ENCODE measurements at places on chromosomes 5 and 9. TPM values are rescaled to one million over a fixed set of nuclear protein-coding genes. Genes with fewer than 3 reads are reported as not detected.

GRCh38 chr9:87223392-87224246 lies 274.0 kb upstream of the DAPK1 start:
- no peak for DNase-seq

DNA sequence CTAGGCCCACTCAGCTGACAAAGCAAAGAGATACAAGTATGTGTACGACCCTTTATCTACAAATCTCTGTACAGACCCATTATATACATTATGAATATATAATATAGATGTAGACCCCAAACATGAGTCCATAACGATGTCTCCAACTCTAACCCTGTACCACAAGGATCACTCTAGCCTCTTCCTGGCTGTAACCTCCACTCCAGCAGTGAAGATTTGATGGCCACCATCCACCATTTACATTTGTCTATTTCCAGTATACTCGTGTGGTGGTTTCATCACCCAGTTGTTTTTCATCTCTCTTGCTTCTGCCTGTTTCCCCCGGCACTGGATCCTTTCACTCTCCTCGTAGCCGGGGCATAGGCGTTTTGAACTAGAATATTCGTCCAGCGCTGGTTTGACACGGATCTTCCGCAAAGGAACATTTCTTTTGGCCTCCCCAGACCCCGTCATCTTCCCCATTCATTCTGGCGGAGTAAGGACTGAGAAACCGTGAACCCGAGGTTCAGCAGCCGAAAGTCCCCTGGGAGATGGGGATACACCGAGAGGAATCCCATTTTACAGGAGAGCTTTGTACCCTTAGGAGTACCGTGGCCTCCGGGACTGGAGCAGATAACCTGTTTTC lies 828 bp upstream of the TRIO start:
- DNase-seq = no peak

GRCh38 chr9:96636368-96636767 lies 16.7 kb upstream of the CDC14B start:
- no peak for DNase-seq

DNA sequence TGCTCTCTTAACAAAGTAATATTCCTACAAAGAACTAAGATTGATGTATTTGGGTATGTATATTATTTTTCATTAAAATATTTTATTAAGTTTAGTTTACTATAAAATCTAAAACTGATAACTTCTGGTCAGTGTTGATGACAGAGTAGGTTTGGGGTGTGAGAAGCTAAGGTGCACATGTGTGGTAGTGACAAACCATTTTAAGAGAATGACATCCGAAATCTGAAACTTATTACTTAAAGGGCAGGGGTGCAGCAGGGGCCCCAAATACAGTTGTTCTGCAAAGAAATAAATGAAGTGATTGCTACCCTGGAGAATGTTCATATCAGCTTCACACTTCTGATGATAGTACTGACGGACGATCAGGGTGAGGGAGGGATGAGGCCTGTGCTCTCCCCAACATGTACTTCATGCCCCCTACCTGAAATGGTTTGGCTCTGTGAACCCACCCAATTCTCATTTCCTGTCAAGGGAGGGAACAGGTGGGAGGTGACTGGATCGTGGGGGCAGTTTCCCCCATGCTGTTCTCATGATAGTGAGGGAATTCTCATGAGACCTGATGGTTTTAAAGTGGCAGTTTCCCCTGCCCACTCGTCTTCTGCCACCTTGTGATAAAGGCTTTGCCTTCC lies 125.3 kb upstream of the RFX3 start:
- DNase-seq = no peak

DNA sequence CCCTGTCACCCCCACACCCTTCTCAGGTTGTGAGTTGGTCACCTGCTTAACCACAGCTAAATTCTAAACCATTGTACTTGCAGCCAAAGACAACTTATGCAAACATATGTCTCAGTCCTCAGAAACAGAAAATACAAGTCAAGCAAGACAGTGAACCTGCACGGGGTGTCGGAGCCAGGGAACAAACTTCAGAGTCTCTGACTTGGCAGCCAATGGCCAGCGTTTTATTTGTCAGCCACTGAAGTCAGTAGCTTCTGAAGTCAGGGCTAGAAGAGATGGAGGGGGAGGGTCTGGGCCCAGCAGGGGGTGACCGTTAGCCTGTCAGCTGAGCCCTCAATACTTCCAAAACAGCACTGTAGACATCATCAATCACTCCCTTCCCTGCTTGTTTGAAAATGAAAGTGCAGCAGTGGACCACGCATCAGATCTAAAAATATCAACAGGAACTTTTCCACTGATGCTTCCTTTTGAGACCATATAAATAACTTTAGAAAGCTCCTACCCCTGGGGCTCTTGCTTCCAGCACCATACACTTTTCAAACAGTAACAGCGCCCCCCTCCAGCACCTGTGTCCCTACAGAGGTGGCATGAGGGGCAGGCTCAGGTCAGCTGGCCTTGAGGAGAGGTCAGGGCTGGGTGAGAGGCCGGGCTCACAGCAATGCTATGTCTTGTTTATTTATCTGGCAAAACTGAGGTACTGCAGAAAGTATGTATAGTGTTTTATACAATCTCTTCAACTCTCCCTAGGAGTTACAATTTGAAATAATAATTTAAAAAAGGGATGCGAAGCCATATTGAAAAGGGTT lies 142.5 kb downstream of the ACER2 start:
- no peak for DNase-seq

- peak; percentile 2 for DNase-seq
Observed at GRCh38 chr5:152462021-152462721, 57.1 kb upstream of the NMUR2 start.

GRCh38 chr9:113522419-113522818 lies 58.9 kb downstream of the RGS3 start:
- no peak for DNase-seq

GRCh38 chr9:93194221-93194625 lies 10.3 kb downstream of the WNK2 start:
- DNase-seq = no peak

DNA sequence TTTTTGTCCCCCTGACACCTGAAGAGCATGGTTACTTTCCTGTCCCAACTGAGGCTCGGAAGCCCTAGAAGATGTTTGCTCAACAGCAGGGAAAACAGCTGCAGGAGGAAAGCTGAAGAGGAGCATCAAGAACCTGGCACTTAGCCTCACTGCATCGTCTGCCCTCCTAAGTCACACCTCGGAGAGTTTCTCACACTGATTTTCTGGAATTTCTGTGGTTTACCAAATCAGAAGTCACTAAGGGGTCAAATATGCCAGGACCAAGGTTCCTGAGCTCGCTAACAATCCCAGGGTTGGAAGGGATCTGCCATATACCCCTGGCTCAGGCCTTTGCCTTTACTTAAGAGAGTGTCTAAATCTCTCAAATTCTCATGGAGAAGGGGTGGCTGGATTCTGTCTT lies 5.3 kb downstream of the IL12B start:
- no peak for DNase-seq

- DNase-seq = peak; percentile 62
Observed at GRCh38 chr5:141618030-141618803, 583 bp downstream of the DIAPH1 start.

DNA sequence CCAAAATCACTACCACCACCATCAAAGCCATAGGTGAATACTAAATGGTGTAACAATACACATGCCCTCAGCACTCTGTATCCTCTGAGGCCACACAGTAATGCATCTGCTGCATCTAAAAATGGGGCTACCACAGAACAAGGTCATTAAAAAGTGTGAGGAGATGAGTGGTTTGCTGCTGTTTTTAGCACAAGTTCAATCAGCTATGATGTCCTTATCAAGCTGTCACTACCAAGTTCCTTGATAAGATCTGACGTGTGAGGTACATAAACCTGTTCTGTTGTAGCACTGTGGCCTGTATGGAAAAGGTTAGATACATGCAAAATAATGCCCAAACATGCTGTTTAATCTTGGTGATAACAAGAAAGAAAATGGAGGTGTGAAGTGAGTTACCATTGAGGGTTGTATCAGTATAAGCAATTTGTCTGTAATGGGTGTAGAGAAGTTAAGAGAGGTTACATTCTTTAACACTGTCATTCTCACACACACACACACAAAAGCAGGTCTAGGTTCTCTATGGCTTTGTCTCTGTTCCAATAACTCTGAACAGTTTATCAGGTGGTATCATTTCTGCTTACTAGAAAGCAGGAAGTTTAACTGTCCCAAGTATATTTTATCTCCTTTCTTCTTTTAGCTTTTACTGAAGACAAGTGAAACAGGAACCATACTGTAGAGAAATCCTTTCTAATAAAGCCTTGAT lies 252.9 kb downstream of the CWC27 start:
- DNase-seq = peak; percentile 62

- DNase-seq = no peak
Observed at GRCh38 chr5:370959-371810, 49.7 kb downstream of the AHRR start.

- no peak for DNase-seq
Observed at GRCh38 chr9:22143799-22144625, 134.9 kb upstream of the CDKN2B start.

DNA sequence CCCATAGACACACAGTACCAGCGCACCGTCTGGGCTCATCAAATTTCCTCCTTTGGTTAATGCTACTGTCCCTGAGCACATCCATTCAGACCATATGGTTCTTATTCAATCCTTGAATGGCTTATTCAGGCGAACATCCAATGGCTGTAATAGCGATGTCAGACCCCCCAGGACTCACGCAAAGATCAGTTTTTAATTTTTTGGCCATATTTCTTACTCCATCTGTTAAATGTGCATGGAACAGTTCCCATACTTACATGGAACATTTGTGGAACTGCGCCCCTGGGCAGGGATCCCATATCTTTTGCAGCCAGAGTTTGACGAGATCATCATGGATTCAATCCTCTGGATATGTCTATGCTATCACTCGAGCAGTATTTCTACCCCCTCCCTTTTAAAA lies 213.2 kb downstream of the ADAMTS6 start:
- no peak for DNase-seq

GRCh38 chr9:107358986-107359385 lies 75.9 kb downstream of the RAD23B start:
- no peak for DNase-seq

DNA sequence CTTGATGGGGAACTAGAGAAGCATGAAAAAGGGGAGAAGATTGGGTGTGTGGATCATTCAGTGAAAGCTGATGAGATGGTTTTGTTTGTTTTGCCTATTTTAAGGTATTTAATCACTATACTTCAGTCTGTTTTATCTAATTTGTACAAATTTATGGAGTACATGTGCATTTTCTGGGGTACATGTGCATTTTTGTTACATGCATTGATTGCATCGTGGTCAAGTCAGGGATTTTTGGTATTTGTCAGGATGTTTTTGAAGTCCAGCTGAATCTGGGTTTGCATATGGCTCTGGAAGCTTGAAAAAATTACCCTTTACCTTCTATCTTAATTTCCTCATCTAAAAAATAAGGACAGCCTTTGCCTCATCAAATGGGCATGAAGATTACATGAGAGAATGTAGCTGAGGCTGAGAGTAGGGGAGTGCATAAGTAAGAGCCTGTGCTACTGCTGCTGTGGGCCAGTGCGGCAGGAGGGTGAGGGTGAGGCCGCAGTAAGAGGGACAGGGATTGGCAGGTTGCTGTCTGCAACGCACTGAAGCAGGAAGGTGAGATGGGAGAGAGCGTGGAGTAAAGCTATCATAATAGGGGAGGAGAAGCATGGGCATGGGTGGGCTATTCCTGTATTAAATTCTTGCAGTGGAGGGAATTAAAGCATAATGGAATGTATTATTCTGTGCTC lies 139.8 kb downstream of the NPR3 start:
- no peak for DNase-seq

- no peak for DNase-seq
Observed at GRCh38 chr9:3177146-3177761, 333.4 kb upstream of the PUM3 start.

DNA sequence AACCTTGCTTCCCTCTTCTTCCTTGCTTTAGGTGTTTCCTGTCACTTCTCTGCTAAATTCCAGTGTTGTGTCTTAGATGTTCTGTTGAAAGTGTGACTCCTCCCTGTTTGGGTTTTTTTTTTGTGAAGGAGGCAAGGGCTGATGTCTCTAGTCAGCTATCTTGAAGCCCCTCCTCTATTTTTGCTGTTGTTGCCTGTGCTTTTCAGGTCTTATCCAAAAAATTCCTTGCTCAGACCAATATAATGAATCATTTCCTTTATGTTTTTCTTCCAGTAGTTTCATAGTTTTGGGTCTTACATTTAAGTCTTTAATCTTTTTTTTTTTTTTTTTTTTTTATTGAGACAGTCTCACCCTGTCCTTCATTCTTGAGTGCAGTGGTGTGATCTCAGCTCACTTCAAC lies 22.3 kb downstream of the RIC1 start:
- DNase-seq = no peak

DNA sequence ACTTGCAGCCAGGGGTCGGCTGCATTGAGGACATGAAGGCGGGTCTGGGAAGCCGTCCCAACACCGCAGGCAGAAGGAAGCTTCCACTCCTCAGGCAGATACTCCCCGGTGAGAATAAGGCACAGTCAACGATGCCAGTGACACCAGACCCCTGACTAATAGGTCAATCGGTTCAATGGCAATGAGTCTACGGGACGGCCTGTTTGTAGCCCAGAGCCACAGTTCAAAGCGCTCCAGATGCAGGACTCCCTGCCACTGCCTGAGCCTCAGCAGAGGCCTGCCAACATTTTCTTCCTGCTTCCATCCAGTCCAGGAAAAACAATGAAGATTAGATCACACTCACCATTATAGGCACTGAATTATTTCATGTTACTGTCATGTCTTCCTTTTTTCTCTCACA lies 84.5 kb upstream of the SIMC1 start:
- no peak for DNase-seq

- no peak for DNase-seq
Observed at GRCh38 chr9:1880038-1880565, 135.0 kb upstream of the SMARCA2 start.

DNA sequence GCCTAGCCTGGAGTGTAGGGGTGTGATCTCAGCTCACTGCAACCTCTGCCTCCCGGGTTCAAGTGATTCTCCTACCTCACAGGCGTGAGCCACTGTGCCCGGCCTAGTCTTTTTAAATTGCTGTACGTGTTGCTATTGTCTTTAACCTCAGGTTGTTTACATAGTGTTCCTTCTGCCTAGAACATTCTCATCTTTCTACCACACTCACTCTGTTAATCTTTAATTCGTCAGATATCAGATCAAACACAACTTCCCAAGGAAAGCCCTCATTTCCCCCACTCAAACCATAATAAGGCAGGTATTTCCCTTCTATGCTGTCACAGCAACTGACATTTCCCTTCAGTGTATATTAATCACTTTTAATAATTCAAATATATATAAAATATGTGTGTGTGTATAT lies 1310.0 kb upstream of the C9orf72 start:
- no peak for DNase-seq

- no peak for DNase-seq
Observed at GRCh38 chr9:107948601-107949000, 459.0 kb upstream of the KLF4 start.

GRCh38 chr5:110063640-110064602 lies 374.2 kb downstream of the MAN2A1 start:
- no peak for DNase-seq

GRCh38 chr5:148353634-148354033 lies 18.3 kb downstream of the SPINK9 start:
- no peak for DNase-seq

GRCh38 chr5:1288439-1289335 lies 6.2 kb downstream of the TERT start:
- DNase-seq = no peak

GRCh38 chr9:90476058-90476457 lies 166.6 kb downstream of the DIRAS2 start:
- DNase-seq = no peak

- no peak for DNase-seq
Observed at GRCh38 chr9:79116041-79116440, 455.7 kb upstream of the TLE4 start.

The C7 gene
- not detected for total RNA-seq

The UNC13B gene
- total RNA-seq = 5.8 TPM

The OSMR gene
- not detected for total RNA-seq

The PLAC8L1 gene
- 1.7 TPM for total RNA-seq

The ORM2 gene
- not detected for total RNA-seq

The ECSCR gene
- total RNA-seq = not detected

The LCN15 gene
- total RNA-seq = not detected

The EXOSC3 gene
- 103 TPM for total RNA-seq

The GTF2H2C gene
- total RNA-seq = 48.8 TPM
